ENCODE measurements at places on chromosomes 13 and 19.

- DNase-seq, result no peak
Observed at GRCh38 chr13:98286799-98287198, 109.7 kb upstream of the RNF113B start.

DNA sequence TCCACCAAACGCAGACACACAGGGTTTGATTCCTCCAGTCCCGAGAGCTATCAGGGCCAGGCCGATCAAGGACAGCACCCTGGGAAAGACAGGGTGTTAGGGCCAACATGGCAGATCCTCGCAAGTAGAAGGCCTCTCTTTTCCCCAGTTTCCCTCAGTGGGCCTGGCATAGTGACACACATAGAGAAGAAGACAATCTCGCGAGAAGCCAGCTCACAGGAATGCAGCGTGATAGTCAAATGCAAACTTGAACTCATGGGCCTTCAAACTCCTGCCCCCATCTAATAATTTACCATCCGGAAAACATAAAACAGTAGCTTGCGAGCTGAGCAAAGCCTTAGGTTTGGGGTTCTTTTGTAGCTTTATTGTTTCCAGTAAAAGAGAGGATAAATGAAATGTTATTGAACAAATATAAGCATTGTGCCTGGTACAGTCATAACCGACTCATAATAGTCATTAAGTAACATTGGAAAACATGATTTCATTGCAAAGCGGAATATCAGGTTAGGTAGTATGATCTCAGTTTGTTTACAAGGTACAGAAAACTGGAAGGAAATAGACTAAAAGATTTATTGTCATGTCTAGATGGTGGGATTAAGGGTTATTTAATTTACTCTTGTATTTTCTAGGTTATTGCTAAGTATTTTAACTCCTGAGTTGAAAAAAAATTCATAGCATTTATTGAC lies 30.5 kb downstream of the SLC15A1 start:
- DNase-seq, result no peak

- DNase-seq, result no peak
Observed at GRCh38 chr19:4090356-4091220, 23.9 kb upstream of the ZBTB7A start.

DNA sequence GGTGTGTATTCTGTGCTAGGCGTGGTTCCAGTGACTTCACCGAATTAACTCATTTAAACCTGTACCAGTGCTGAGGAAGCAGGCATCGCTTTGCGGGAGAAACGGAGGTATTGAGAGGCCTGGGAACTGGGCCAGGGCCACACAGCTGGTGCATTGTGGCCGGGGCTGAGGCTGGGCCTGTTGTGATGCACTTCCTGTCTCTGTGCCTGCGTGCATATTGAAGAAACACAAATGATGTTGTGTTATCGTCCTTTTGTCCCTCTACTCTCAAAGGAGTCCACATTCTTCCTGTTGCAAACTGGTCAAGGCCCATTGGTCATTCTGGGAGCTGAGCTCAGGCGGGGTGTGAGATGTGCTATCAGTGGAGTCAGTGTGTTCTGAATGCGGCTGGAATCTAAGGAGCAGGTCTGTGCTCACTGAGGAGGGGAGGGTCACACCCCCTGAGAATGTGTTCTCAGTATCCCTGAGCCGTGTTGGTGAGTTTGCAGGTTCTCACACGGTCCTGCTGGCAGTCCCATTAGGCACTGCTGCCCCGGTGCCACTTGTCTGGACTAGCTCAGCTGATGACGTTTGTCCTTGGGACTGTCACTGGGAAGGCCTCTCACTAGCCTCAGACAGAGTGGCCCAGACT lies 62.1 kb downstream of the ARHGEF7 start:
- no peak for DNase-seq

- no peak for DNase-seq
Observed at GRCh38 chr13:98366959-98367358, 189.9 kb upstream of the RNF113B start.

DNA sequence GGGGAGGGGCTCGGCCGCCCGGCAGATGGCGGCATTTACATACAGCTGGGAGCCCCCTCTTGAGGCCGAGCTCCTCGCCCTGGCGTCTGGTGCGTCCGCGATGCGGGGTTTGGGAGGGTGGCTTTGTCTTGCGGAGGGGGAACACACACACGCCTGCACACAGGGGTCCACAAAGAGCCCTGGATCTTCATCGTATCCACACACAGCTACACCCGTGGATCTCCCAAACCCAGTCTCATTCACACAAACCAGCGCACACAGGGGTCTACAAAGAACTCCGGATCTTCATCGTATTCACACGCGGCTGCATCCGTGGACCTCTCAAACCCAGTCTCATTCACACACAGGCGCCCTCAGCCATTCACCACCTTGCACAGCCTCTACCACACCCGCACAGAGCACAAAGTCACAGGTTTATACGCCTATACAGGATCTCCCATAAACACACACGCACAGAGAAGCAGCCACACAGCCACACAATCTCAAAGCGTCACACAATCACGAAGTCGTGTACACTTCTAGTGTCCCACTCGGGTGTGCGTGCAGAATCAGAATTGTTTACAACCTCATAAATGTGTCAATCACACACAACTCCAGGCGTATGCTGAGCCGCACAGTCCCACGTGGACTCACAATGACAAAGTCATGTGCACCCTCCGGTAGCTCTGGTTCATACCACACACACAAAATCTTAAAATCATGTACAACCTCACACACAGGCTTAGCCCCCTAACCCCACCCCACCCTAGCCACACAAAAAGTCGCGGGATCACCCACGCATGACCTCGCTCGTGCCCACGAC lies 550 bp upstream of the DLL3 start:
- DNase-seq, result peak; percentile 26

- DNase-seq, result no peak
Observed at GRCh38 chr13:109196948-109197347, 567.5 kb downstream of the MYO16 start.

GRCh38 chr19:3665681-3666544 lies 34.4 kb downstream of the PIP5K1C start:
- peak; percentile 14 for DNase-seq

GRCh38 chr13:36133950-36134626 lies 2.9 kb upstream of the DCLK1 start:
- no peak for DNase-seq

DNA sequence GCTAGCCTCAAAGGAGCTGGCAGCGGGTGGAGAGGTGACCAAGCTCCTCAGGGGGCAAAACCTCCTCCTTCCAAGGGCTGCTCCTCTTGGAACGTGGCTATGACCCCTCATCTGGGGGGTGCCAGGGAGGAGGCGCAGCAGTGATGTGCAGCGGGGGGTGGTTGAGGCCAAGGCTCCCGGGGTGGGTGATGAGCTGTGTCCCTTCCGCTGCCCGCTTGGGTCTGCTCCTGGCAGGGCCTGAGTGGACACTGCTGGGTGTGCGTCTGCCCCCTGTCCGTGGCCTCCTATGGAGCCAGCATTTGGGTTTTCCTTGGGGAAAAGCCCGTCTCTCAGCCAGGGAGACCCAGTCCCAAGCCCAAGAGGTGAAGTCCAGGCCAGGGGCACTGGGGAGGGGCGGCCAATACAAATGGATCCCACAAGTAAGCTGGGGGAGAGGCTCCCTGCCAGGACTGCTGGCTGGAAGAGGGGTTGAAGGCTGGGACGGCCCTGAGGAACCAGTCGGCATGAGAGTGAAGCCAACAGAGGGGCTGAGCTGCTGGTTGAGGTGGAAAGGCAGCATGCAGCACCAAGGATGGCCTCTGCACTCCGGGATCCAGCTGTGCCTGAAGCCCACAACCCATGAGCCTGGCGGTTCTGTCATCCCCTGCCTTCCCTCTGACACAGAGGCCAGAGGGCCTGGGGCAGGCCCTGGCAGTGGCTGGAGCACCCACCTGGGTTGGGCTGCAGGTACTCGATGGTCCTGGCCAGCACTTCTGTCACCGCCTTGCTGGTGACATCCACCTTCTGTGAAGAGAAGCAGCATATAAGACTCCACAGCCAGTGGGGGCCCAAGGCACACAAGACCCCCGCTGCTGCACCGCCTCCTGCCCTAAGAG lies 22.7 kb downstream of the MPND start:
- DNase-seq, result no peak

DNA sequence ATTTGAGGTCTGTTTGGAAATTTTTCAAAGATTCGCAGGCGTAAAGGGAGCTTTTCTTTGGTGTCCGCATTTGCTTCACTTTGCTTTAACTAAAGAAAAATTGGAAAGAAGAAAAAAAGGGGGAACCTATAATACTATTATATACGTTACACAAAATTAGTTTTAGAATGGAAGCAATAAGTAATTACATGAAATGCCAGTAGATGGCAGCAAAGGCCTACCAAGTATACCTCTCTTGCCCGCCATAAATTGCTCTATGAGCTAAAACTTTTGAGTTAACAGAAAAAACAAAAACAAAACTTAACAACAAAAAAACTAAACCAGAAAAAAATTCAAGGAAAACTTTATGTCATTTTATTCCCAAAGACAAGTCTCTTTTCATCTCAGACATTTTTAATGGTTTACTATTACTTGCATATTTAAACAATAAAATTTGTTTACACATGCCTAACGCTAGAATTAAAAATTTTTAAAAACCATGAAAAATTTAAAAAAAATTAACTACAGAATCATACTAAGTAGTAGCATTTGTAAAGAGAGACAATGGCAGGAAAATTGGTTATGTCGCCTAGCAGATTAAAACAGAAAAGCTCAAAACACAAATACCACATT lies 271.4 kb downstream of the NALCN start:
- peak; percentile 60 for DNase-seq

DNA sequence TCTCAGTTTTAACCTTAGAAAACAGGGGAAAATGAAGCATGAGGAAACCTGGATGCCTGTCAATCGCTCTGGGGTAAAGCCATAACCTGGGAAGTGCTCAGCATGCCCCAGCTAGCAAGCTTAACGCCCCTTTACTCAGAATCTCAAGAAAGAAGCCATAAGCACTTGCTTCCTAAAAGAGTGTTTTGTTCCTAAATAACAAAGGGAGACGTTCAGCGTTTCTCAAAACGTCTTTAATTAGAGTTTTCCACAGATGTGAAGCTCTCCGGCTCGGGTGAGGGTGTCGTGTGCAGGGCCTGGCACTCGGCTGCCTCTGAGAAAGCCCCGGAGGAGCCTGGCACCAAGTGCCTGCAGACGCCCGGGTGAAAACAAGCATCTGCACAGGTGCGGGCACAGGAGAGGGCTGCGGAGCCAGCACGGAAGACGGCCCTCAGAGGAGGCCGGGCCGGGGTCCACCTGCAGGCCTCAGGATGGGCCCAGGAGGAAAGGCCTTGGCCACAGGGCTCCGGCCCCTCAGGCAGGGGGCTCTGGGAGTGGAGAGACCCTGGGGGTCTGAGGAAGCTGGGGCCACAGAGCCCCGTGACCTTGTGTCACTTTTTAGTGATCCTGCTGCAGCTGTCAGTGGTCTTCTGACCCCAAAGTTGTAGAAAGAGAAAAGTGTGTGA lies 6.2 kb downstream of the GAS6 start:
- no peak for DNase-seq

DNA sequence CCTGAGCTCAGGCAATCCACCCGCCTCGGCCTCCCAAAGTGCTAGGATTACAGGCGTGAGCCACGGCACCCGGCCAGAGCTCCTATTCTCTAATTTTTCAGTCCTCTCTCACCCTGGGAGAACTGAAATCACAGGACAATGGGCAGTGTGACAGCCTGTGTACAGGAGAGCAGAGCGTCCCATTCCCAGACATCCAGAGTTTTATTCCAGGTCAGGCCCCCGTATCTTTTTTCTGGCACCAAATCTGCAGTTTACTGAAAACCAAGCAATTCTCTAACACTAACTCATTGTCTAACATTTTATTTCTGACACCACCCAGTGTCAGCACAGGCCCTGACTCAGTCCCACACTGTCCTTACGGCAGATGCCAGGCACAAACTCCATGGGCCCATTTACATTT lies 6.7 kb downstream of the ZNF708 start:
- no peak for DNase-seq

DNA sequence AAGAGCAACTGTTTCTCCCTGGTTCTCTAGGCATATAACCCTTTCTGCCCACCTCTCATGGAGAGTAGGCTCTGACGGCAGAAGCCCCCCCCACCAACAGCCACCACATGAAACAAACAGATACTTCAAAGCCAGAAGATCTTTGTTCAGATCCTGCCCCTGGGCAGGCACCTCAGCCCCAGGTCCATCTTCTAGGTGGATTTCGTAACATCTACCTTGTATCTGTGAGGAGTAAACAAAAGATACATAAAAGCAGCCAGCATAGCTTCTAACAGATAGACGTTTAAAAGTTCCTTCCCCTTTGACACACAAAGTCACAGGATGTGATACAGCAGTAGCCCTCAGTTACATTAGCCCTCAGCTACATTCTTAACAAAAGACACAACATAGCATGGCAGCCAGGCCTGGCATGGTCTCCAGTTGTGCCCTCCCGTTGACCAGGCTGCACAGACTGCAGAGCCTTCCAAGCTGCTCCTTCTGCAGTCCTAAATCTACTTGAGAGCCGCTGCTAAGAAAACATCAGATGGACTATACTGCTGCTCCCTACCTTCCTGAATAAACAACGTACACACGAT lies 35.4 kb downstream of the BRD4 start:
- no peak for DNase-seq

DNA sequence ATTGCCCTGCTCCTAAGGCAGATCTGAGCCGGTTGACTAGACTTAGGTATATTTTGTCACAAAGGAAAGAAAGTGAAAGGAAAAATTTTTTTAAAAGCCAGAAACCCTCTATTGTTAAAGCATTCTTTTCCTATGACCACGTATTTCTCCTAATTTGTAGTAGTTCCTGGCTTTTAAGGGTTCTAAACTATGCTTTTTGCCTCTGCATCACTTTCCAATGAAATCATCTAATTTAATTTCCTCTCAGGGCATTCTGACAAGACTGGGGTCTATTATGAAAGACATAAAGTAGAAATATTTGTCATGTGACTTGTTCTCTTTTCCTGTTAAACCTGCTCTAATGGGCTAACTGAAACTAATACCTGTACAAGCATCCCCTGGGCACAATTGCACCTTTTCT lies 233.0 kb upstream of the PRR20A start:
- DNase-seq, result no peak

DNA sequence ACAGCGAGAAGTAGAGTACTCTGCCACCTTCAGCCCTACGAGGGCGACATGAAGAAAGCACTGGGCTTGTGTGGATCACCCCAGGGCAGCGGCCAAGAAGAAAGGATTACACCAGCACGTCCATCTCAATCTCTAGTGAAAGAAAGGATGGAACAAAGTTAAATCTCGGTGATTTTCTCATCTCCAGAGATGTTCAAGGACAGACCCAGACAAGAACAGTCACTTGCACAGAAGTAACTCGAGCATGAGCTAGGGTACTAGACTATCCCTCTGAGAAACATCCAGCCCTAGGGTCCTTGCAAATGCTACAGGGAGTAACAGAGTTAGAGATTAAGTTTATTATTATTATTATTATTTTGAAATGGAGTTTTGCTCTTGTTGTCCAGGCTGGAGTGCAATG lies 106.7 kb downstream of the CRYL1 start:
- no peak for DNase-seq

GRCh38 chr13:114124921-114125320 lies 7.5 kb downstream of the RASA3 start:
- no peak for DNase-seq

All from LoVo (cell line).